Ovary (tissue), 10 donors: ENCODE measurements at places on chromosomes 16 and 17. TPM values are rescaled to one million over a fixed set of nuclear protein-coding genes. Genes with fewer than 3 reads are reported as not detected.

- no peak for DNase-seq
These were observed 21.9 kb downstream of the SEC14L5 start for GRCh38 chr16:4979736-4980660.

GRCh38 chr17:51617986-51618385, 357.6 kb downstream of the UTP18 start:
- DNase-seq: no peak

DNA sequence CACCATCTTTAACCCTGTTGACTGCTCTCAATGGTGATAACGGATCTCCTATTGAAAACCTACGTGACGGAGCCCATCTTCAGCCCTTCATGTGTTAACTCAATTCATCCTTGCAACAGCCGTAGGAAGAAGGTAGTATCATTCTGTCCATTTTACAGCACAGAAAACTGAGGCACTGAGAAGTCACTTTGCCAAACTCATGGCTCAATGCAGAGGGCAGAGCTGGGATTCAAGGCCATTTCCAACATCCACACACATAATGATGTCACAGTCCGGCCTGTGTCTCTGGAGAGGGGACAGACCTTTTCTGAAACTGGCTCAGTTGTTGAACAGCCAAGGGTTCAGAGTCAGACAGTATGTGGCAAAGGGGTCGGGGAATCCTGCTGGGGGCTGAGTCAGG, 52.6 kb upstream of the CMIP start:
- no peak for DNase-seq

DNA sequence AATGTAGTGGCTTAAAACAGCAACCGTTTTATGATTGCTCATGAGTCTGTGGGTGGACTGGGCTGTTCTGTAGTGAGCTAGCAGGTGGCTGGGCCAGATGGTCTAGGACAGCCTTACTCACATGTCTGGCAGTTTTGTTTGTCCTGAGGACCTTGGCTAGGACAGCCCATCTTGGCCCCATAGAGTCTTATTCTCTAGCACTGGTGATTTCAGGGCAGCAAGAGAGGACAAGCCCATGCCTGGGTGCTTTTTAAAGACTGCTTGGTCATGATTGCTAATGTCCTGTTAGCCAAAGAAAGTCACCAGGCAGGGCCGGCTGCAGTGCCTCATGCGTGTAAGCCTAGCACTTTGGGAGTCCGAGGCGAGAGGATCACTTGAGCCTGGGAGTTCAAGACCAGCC, 139.8 kb downstream of the KATNIP start:
- DNase-seq: no peak

GRCh38 chr16:76837872-76838271, 353.1 kb upstream of the MON1B start:
- no peak for DNase-seq

GRCh38 chr17:78947235-78948149, 22.3 kb upstream of the TIMP2 start:
- DNase-seq: peak; percentile 74

TMEM100 gene
- 17.8 TPM for polyA plus RNA-seq

KRT24 gene
- not detected for polyA plus RNA-seq
